ENCODE measurements at places on chromosomes 7 and 10.

- no peak for DNase-seq
Observed at GRCh38 chr10:71650397-71650796, 69.2 kb downstream of the C10orf105 start.

GRCh38 chr7:1590887-1591286 is 21.1 kb upstream of the PSMG3 start:
- DNase-seq: no peak

DNA sequence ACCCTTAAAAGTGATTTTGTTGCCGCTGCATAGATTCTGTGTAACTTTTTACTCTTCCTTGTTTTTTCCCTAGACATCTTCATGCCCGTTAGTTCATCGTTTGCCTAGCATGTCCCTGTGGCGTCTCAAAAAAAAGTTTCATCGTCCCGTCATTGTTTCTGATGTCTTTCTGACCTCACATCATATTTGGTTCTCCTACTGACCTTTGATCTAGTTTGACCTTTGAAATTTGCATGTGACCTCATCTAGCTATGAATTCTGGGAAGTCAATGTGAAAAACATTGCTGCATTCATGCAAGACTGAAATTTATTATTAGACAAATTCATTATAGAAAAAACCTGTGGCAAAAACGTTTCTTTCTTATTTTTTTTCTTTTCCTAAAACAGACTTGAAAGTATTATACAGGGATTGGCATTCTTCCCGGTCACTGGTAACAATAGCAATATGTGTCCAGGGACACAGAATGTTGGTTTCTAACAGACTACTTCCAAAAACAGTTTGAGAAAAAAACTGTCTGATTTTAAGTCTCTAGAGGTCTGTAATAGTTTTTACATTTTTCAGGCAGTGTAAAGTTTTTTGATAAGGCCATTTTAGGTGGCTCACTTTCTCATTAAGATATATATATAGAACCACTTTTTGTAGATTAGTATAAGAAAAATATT is 280.9 kb downstream of the USP6NL start:
- no peak for DNase-seq

- DNase-seq: no peak
Observed at GRCh38 chr7:36116347-36117202, 36.5 kb upstream of the EEPD1 start.

DNA sequence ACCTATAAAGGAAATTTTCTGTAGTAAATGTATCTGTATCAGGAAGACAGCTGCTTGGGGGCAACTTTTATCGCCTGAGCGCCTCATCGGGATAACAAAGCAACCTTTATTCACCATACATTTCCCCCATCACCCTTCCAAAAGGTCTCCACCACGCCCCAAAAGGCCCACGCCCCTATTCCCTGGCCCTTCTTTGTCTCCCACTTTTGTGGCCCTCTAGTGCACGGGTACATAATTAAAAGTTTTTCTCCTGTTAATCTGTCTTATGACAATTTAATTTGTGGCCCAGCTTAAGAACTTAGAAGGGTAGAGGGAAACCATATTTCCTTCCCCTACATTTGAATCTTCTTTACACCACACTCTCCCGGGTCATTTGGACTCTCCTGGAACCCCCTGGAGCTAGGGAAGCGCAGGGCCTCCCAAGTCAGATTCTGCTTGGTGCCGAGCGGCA is 625 bp downstream of the RP9 start:
- peak; percentile 55 for DNase-seq

DNA sequence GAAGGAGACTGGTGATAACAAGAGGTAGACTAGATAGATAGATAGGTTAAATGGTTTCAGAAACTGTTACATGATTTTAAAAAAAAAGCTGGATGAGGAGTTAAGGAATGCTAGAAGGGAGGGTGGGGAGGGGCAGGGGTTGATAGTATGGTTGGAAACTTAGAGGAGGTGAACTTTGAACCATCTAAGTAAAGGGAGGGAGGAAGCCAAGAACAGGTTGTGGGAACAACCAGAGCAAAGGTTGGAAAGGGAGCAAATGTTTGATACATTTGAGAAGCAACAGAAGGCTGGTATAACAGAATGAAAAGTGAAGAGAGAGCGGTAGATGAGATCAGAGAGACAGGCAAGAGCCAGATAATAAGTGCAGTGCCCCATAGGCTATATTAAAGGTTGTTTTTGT is 224.8 kb downstream of the FOXP2 start:
- DNase-seq: no peak

DNA sequence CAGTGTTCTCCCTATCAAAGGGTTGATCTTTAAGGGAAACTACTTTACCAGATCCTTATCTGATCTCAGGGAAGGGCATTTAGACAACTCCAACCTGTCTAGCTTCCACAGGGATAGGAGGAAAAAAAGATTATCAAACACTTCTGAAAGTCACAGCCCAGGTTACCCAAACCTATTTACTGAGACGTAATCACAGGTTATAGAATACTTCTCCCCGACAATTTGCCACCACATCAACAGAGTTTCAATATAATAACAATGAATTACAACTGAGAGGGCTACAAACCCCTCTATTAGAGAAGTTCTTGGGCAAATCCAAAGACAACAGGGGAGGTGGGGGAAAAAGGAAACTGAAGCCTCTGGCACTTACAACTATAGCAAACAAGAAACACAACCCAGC is 26.3 kb downstream of the CFAP70 start:
- no peak for DNase-seq

DNA sequence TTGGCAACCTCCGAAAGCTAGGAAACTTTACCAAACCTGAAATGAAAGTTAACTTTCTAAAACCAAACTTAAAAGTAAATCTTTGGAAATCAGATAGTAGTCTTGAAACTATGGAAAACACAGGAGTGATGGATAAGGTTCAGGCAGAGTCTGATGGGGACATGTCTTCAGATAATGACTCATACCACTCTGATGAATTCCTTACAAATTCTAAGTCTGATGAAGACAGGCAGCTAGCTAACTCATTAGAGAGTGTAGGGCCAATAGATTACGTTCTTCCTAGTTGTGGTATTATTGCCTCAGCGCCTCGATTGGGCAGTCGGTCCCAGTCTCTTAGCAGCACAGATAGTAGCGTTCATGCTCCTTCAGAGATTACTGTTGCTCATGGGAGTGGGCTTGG is 45.9 kb downstream of the MCMBP start:
- no peak for DNase-seq

GRCh38 chr10:131708225-131708880 is 192.5 kb upstream of the PPP2R2D start:
- DNase-seq: no peak

- DNase-seq: no peak
Observed at GRCh38 chr7:93146472-93147141, 1.6 kb downstream of the SAMD9L start.

- no peak for DNase-seq
Observed at GRCh38 chr10:43134126-43134905, 3.9 kb upstream of the CSGALNACT2 start.

GRCh38 chr10:118341791-118342637 is at the start of gene FAM204A:
Gene FAM204A (minus strand): TSS chr10:118342324. CDS start chr10:118336415, 5,909 bp downstream.
- DNase-seq: peak; percentile 97

All from K562 (cell line).